ENCODE measurements at places on chromosomes 12 and 14. TPM values are rescaled to one million over a fixed set of nuclear protein-coding genes. Genes with fewer than 3 reads are reported as not detected.
A peak's percentile ranks its signal among the peaks of the same experiment; 100 is the strongest.

GRCh38 chr14:99077076-99077843 is 194.7 kb downstream of the BCL11B start:
- no peak for DNase-seq
- no peak overlapping the region for H3K4me3 ChIP-seq
- no peaks in the 10 kb centered on the region for H3K27me3 ChIP-seq

GRCh38 chr12:64883264-64884163 is 59.1 kb downstream of the TBC1D30 start:
- H3K4me1 ChIP-seq = no peaks in the 10 kb centered on the region
- H3K36me3 ChIP-seq = no peaks in the 10 kb centered on the region
- no peaks in the 10 kb centered on the region for H3K27me3 ChIP-seq
- no peak for DNase-seq
- no peak overlapping the region for H3K27ac ChIP-seq

GRCh38 chr12:52053536-52054209 is 2.4 kb downstream of the NR4A1 start:
- H3K27me3 ChIP-seq = no peaks in the 10 kb centered on the region
- H3K4me3 ChIP-seq = peak overlapping the region; percentile 57
- peak overlapping the region; percentile 99 for H3K27ac ChIP-seq
- no peak for DNase-seq

- no peaks in the 10 kb centered on the region for H3K27me3 ChIP-seq
- no peak overlapping the region for H3K4me3 ChIP-seq
- no peak overlapping the region for H3K27ac ChIP-seq
- no peaks in the 10 kb centered on the region for H3K36me3 ChIP-seq
These were observed 76.6 kb upstream of the GNG2 start for GRCh38 chr14:51783765-51784164.

DNA sequence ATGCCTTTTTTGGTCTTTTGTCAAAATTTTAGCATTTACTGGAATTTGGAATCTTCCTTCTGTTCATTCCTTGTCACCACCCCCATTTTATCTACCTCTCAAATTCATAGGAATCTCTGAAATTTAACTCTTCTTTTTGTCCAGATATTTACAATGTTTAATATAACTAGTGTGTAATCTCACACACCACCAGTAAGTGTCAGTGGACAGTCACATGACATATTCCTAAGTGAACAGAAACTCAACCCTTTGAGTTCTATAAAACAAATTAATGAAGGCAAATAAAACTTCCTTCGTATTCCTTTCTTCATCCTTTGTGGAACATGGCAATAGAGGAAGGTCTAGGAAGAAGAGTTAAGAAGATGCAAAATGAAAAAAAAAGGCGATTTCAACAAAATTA is 26.6 kb downstream of the ATF7 start:
- H3K36me3 ChIP-seq = no peaks in the 10 kb centered on the region
- no peak overlapping the region for H3K4me3 ChIP-seq
- no peak for DNase-seq
- peaks cover 4% of the 10 kb centered on the region for H3K4me1 ChIP-seq

DNA sequence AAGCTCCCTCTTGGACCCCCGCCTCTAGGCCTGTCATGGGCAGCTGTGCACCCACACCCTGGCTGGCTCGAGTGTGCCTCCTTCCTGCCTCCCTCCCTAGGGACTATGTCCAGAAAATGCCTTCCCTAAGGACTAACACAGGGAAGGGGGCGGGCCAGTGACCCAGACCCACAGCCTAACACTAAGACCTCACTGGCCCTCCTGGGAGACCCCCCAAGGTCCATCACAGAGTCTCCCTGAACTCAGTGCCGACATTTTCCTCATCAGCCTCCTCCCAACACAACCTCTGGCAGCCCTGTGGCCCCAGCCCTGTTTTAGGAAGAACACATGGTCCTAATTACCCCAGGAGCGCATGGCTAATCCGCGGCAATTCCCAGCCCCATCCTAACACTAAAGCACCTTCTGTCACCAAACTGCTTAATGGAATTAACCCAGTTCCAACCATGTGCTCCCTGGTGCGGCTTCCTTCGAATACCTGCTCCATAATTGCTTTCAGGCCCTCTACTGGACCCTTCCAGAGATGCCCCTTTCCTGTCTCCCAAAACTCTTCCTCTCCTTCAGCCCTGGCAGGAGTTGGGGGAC is 5.6 kb downstream of the MSI1 start:
- H3K36me3 ChIP-seq = no peaks in the 10 kb centered on the region
- DNase-seq = no peak
- no peak overlapping the region for H3K27ac ChIP-seq
- H3K27me3 ChIP-seq = no peaks in the 10 kb centered on the region
- no peak overlapping the region for H3K4me3 ChIP-seq

DNA sequence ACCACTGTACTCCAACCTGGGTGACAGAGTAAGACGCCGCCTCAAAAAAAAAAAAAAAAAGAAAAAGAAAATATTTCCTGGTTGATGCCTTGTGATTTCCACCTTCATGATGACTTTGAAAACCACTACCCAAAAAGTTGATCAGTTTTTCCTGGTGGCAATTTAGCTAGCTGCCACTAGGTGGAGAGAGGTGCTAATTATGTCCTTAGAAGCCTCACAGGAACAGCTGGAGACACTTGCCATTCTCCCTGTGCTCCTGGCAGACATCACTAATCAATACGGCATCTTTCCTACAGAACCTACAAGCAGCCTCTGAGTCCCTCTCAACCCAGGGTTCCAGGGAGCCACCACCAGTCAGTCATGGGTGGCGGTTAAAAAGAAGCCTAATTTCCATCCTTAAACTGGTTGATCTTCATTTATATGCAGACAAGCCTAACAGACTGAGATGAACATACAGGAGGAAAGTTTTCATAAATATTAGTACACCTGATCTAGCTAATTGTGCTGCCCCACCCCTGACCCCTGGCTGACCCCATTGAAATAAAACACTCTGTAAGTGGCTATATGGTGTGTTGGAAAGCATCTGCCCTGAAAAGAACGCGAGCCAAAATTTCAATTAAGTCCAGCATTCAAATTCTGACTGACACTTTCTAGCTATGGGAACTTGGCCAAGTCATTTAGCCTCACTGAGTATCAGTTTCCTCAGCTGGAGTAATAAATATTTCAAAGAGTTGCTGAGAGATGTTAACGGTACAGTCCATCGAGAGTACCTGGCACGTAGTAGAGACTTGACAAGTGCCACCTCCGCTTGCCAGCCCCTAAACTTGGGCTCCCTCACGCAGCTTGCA is 6.2 kb upstream of the OAS1 start:
- H3K36me3 ChIP-seq = no peaks in the 10 kb centered on the region
- H3K27me3 ChIP-seq = no peaks in the 10 kb centered on the region
- no peak overlapping the region for H3K27ac ChIP-seq
- H3K4me1 ChIP-seq = no peaks in the 10 kb centered on the region

GRCh38 chr12:74626397-74626796 is 88.8 kb downstream of the ATXN7L3B start:
- no peak overlapping the region for H3K27ac ChIP-seq
- DNase-seq = no peak
- no peaks in the 10 kb centered on the region for H3K36me3 ChIP-seq
- H3K4me1 ChIP-seq = no peaks in the 10 kb centered on the region

- H3K27me3 ChIP-seq = no peaks in the 10 kb centered on the region
- H3K4me1 ChIP-seq = peaks cover 3% of the 10 kb centered on the region
- H3K4me3 ChIP-seq = no peak overlapping the region
- no peaks in the 10 kb centered on the region for H3K36me3 ChIP-seq
These were observed 15.5 kb upstream of the MGP start for GRCh38 chr12:14901228-14901562.

GRCh38 chr14:104800771-104801519 is at the start of gene ZBTB42:
Gene ZBTB42, plus strand, starts transcription at chr14:104801101. Its CDS starts 97 bp downstream, at chr14:104801198.
- H3K27me3 ChIP-seq = no peaks in the 10 kb centered on the region
- peak within 1 kb of the TSS; percentile 97 for H3K27ac ChIP-seq
- H3K4me1 ChIP-seq = peaks cover 11% of the 10 kb centered on the region
- DNase-seq = peak; percentile 91
- peak within 1 kb of the TSS; percentile 76 for H3K4me3 ChIP-seq

DNA sequence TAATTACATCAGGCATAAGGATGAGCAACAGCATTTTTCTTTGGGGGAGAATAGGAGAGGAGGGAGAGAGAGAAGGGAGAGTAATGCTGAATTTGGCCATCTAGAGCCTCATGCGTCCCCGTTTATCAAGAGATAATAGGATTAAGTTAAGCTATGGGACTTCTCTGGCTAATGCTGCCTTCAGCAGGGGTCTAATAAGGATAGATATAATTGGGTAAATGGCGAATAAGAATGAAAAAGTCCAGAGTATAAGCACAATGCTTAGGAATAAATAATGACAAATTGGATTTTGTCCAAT is 470.0 kb downstream of the EGLN3 start:
- H3K4me3 ChIP-seq = no peak overlapping the region
- DNase-seq = no peak
- no peak overlapping the region for H3K27ac ChIP-seq
- no peaks in the 10 kb centered on the region for H3K27me3 ChIP-seq
- no peaks in the 10 kb centered on the region for H3K36me3 ChIP-seq
- no peaks in the 10 kb centered on the region for H3K4me1 ChIP-seq

DNA sequence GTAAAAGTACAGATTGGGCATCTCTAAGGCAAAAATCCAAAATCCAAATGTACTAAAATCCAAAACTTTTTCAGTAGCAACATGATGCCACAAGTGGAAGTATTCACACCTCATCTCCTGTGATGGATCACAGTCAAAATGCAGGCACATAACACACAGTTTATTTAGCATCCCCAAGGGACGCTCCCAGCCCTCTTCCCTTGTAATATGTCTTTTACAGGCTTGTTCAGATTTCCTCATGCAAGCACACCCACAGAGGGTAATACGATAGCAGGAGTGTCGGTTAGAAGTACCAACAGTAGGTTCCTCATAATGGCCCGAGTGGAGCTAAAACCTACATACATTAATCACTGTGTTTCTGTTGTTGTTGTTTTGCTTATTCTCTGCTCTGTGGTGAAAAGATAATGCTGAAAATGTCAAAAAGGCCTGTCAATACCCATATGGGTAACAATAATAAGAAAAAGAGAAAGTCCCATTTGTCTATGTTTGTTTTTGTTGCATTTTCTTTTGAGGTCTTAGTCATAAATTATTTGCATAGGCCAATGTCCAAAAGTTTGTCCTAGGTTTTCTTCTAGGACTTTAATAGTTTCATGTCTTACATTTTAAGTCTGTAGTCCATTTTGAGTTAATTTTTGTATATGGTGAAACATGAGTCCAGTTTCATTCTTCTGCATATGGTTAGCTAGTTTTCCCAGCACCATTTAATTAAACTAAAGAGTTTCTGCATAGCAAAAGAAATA is 133.1 kb downstream of the LRIG3 start:
- H3K4me1 ChIP-seq = no peaks in the 10 kb centered on the region
- no peak overlapping the region for H3K27ac ChIP-seq
- H3K4me3 ChIP-seq = no peak overlapping the region
- no peak for DNase-seq
- H3K36me3 ChIP-seq = no peaks in the 10 kb centered on the region
- H3K27me3 ChIP-seq = no peaks in the 10 kb centered on the region

GRCh38 chr14:102184316-102185035 is 44.8 kb downstream of the WDR20 start:
- H3K36me3 ChIP-seq = no peaks in the 10 kb centered on the region
- H3K27me3 ChIP-seq = no peaks in the 10 kb centered on the region
- H3K4me3 ChIP-seq = no peak overlapping the region
- peaks cover 5% of the 10 kb centered on the region for H3K4me1 ChIP-seq

The OTX2 gene
- total RNA-seq = not detected

The POLE2 gene
- total RNA-seq = 9.8 TPM

The REM2 gene
- 1.2 TPM for total RNA-seq

The HVCN1 gene
- total RNA-seq = 16.6 TPM

Measured in breast epithelium (tissue), 4 donors.